ENCODE measurements at places on chromosomes 4 and X. TPM values are rescaled to one million over a fixed set of nuclear protein-coding genes. Genes with fewer than 3 reads are reported as not detected.
A peak's percentile ranks its signal among the peaks of the same experiment; 100 is the strongest.

Gene DMD
- 59.8 TPM for polyA plus RNA-seq

DNA sequence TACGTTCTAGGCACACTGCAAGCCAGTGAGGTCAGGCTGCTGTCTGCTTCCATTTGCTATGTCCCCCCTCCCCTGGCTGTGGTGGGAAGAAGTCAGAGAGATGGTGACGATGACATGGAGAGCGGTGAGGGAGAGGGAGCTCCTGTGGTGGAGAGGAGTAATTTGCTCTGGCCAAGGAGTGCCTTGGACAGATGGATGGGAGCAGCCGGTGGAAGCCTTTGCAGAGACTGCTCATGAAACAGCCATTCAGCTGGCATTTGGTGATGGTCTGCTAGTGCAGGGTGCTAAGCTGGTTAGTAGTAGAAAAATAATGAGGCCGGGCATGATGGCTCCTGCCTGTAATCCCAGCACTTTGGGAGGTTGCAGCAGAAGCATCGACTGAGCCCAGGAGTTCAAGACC lies 124.1 kb downstream of the FHDC1 start:
- no peak for DNase-seq

DNA sequence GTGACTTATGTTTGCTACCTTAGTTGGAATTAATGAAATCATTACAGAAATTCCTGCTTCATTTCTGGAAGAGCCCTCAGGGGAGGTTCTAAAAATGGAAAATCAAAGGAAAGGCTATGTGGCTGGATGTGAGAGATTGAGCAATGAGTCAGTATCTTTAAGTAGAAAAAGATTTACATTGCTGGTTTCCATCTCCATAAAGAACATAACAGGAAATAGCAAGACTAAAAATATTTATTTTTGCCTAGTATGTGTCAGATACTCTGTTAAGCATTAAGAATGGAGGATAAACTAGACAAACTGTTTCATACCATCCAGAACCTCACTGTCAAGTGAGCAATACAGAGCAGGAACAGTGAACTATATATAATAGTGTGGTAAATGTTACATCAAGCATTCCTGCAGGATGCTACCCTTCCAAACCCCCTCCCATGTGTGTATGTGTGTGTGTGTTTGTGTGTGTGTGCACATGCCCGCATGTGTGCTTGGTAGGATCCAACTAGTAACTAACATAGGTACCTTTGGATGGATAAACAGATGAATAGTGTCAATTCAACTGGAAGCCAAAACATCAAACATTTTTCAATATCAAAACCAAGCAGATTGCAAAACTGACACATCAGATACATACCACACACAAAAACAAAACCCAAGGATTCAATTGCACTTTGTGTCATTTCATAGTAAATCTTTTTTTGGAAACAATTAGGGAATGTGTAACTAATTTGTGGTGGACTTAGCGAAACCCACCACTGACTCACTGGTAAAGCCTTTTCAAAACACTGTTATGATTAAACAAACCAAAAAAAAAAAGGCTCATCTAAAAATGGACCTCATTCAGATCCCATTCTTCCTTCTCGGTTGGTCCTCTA lies 223.4 kb downstream of the SHROOM3 start:
- no peak for DNase-seq

Gene GLRA3
- 0.12 TPM for polyA plus RNA-seq

DNA sequence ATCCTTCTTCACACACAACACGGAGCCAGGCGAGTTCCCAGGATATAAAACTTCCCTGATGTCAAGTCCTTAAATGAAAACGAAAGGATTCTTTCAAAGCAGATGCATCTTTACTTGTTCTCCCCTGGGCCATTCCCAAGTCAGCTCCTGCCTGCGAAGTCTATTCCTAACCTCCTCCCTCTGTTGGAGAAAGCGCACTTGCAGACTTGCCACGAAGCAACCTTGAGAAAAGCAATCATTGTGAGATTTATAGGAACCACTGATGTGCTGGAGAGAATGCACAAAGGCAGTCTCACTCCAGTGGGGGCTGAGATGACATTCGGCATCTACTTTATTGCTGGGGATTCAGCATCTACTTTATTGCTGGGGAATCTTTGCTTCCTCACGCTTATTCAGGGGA lies 155.7 kb downstream of the NSUN7 start:
- DNase-seq: no peak

GRCh38 chr4:184950926-184951325 lies 67.4 kb upstream of the HELT start:
- no peak for DNase-seq

Gene SHROOM4
- polyA plus RNA-seq: 32.6 TPM

GRCh38 chr4:85291226-85291625 lies 183.7 kb upstream of the ARHGAP24 start:
- DNase-seq: no peak

Gene OPN1LW
- polyA plus RNA-seq: not detected

- DNase-seq: no peak
Observed at GRCh38 chr4:32601848-32602247, 1881.7 kb downstream of the PCDH7 start.

DNA sequence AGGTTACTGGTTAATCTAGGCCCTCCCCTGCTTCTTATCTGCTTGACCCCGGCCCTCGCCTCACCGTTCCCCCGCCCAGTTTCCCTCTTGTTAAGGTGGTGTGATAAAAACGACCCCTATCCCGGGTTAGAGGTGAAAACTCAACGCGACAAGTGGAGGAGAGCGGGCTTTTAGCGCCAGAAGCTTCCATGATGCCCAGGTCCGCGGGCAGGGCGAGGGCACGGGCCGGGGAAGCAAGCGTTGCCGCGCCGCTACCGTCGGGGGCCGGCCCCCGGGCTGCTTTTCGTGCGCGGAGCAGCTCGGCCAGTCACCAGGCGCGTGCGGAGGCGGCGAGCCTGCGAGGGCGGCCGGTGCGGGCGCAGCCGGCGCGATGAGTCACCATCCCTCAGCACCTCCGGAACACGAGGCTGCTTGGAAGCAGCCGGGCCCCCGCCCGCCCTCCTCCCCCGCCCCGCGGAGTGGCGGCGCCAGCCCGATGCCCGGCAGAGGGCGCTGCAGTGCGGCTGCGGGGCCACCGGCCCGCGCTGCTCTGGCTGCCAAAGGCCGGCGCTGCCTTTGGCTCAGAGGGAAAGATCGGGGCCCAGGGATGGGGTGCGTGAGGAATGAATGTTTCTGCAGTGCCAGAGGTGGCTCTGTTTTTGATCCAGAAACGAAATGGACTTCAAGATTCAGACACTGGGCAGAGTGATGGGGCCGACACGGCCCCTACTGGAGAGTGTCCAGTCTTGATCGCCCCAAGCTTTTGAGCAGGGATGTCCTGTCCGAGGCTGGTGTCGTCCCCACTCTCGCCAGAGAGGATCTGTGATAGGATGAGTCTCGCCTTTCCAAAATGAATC lies 107.8 kb downstream of the NHSL2 start:
- peak; percentile 84 for DNase-seq

Gene USP51
- polyA plus RNA-seq: 10.6 TPM

DNA sequence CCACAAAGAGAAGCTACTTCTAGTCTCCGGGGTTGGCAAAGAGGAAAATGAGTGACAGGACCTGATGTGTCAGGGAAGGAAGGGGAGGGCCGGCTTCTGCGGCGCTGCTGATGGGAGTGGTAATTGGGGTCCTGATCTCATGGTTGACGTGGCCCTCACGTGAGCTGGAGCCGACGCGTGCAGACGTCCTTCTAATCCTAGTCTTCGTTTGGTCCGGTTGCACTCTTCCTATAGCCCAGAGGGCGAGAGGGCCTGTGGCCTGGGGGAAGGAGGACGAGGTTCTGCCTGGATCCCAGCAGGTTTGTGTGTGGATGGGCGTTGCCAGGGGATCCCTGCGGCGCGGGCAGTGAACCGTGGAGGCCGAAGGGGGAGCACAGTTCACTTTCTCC lies at the start of gene ARMCX1:
TSS of gene ARMCX1 (plus strand) at position 186 of the 389 bp plus-strand sequence. CDS start 2,384 bp downstream, outside the sequence.
- DNase-seq: peak; percentile 79

DNA sequence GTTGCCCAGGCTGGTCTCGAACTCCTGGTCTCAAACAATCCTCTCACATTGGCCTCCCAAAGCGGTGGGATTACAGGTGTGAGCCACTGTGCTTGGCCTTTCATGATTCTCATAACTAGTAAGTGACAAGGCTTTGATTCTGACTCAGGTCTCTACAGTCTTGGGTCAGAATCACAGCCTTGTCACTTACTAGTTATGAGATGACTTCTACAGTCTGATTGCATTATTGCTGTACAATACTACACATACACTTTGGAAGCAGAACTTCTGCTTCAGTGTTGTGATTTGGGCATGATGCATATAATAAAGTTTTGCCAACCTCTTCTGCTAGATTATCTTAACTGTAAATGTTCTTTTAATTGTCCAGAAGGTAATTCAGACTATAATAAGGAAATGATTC lies 123.3 kb downstream of the KDM6A start:
- DNase-seq: no peak

All from right lung (tissue), 10 donors.